ENCODE measurements at places on chromosomes 3 and 15. TPM values are rescaled to one million over a fixed set of nuclear protein-coding genes. Genes with fewer than 3 reads are reported as not detected.

The LRRC31 gene
- total RNA-seq, result not detected

The CTDSPL gene
- total RNA-seq, result 4.6 TPM

The ATP8B4 gene
- 56.6 TPM for total RNA-seq

The CD200R1 gene
- total RNA-seq, result 18.6 TPM

The POC1A gene
- 16.8 TPM for total RNA-seq

The TM4SF1 gene
- 0.29 TPM for total RNA-seq

The MCTP2 gene
- 71.2 TPM for total RNA-seq

The SLC22A14 gene
- not detected for total RNA-seq

The PLA2G4D gene
- total RNA-seq, result not detected

The CCDC191 gene
- 2.6 TPM for total RNA-seq

The HACD2 gene
- 23.6 TPM for total RNA-seq

The GOLGA6A gene
- total RNA-seq, result not detected

The TGM4 gene
- not detected for total RNA-seq

The ACAA1 gene
- total RNA-seq, result 85.8 TPM

The PLA2G4E gene
- not detected for total RNA-seq

The UBL7 gene
- total RNA-seq, result 46.1 TPM

The TLR9 gene
- total RNA-seq, result 0.49 TPM

The RNF13 gene
- total RNA-seq, result 39.3 TPM

The CNTN6 gene
- not detected for total RNA-seq

The SERINC4 gene
- 0.17 TPM for total RNA-seq

The C15orf62 gene
- 0.56 TPM for total RNA-seq

The ITIH1 gene
- not detected for total RNA-seq

The DOCK3 gene
- 1.5 TPM for total RNA-seq

The TM4SF4 gene
- not detected for total RNA-seq

The ADAMTS7 gene
- total RNA-seq, result 0.15 TPM

The SERPINI2 gene
- not detected for total RNA-seq

The APBA2 gene
- 4.4 TPM for total RNA-seq

The GOLGA8Q gene
- total RNA-seq, result 7.2 TPM

The TMEM39A gene
- total RNA-seq, result 50.4 TPM

The COL7A1 gene
- 1.9 TPM for total RNA-seq

The UBE3A gene
- 81.1 TPM for total RNA-seq

The GOLGA6B gene
- total RNA-seq, result not detected

The SNTN gene
- total RNA-seq, result not detected

The GP9 gene
- not detected for total RNA-seq

The CATSPER2 gene
- total RNA-seq, result 7.6 TPM

The ADGRG7 gene
- total RNA-seq, result not detected

All from T-helper 1 cell treated with Interleukin-12 subunit alpha and Interleukin-12 subunit beta and Interleukin-4 antibody, amounts not matched to agents 30 ng/mL and 1 ng/mL, for 36 hours (primary cell).